Stimulated activated CD4-positive, alpha-beta T cell treated with anti-CD3 and anti-CD28 coated beads, Interleukin-1b, Interleukin-23, amount 100 ng/mL, for 1 hour (primary cell): ENCODE measurements at places on chromosomes 7 and 10.

- DNase-seq, result no peak
Measured at GRCh38 chr10:87654212-87654611, 5.5 kb upstream of the PAPSS2 start.

DNA sequence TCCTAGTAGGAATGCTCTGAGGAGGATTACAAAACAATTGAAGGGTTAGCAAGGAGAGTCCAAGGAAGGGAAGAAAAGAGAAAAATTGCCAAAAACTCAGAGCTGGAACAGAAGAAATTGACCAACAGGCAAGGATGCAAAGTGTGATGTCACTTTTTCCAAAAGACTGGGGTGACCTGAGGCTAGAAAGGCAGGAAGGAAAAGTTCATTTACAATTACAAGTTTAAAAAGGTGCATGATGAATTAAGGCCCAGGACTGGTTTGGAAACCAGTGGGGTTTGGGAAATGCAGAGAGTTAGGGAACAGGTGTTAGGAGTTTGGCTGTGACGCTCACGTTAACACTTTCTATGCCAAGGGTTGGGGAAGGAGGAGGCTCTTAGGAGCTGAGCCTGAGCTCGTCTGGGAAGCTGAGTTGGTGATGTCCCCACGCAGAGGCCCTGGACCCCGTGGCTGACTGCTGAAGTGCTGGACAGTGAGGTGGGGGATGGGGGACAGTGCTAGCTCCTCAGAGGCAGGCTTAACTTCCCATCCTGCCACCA lies 92.6 kb upstream of the PODXL start:
- DNase-seq, result no peak

DNA sequence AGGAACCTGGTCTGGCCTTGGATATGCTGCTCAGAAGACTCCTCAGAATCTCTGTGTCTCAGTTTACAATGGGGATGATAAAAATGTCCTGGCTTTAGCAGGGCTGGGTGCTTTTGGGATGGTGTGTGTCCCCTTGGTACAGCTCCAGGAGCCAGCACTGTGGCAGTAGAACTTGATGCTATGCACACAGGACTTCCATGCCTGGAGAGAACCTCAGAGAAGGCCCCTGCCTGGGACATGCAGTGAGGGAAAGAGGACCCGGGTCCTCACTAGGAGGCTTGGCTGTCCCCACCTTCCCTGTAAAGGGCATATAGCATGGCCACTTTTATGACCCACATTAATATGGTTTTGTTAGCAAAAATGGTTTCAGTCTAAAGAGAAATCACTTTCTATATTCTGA lies 100.5 kb downstream of the GLRX3 start:
- DNase-seq, result no peak

DNA sequence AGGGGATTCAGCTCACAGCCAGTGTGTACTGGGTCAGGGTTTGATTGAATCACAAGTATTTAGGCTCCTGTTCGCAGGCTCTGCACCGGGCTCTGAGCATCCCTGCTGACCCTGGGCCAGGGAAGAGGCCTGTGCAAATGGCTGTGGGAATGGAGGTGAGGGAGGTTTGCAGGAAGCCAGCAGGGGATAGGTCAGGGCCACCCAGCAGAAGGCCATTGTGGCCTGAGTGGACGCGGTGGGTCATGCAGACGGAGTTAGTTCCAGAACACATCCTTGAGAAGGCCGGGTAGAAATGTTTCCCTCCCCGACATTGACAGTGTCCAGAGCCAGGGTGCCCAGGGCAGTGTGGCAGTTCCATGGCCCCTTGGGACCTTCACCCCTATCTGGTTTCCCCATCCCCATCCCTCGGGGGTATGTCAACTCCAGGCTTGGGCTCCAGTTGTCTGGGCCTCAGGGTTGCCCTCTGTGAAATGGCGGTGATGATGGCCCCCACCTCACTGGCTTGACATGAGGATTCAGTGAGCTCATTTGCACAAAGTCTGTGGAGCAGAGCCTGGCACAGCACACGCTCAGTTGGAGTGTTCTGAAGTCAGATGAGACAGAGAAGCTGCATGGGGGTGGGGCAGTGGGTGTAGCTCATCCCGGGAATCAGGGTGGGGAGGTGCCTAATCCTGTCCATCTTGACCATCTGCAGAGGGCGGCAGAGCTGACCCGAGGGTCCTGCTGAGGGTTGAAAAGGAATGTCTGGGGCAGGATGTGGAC lies 107.6 kb downstream of the ADCY1 start:
- no peak for DNase-seq

- DNase-seq, result no peak
Measured at GRCh38 chr7:128794020-128794419, 2.3 kb downstream of the CCDC136 start.

DNA sequence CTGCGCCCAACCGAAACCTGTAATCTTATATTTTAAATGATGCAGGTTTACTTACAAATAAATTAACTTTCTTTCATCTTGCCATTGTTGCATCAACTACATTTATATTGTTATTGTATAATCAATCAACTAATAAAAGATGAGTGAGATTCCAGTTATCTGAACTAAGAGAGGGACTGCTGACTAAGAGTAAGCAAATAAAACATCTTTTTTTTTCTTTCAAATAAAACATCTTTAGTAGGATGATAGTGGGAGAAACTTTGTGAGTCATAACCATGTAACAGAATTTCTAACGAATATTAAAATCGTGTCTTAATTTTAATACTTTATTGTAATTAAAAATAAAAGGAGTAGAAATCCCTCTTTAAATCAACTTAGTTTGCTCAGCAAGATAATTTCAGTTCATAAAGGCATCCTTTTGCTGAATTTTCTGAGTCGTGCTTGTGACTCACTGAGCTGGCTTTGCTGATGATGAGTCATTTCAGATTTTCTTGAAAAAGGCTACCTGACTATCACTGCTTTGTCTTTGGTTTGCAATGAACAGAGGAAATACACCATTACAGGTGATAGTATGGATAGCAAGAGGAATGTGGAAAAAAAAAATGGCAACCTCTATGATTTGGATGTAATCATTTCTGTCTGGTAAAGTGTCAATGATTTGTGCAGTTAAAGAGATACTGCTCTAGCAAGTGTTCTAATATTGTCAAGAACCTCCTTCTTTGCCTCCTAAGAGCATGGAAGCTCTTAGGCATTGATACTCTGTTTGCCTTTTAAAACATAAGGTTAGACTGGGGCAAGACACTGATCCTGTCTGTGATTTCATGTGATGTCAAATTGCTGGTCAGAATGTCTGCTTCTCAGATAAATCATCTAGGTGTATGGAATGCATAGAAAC lies 119.5 kb downstream of the GPR158 start:
- no peak for DNase-seq

DNA sequence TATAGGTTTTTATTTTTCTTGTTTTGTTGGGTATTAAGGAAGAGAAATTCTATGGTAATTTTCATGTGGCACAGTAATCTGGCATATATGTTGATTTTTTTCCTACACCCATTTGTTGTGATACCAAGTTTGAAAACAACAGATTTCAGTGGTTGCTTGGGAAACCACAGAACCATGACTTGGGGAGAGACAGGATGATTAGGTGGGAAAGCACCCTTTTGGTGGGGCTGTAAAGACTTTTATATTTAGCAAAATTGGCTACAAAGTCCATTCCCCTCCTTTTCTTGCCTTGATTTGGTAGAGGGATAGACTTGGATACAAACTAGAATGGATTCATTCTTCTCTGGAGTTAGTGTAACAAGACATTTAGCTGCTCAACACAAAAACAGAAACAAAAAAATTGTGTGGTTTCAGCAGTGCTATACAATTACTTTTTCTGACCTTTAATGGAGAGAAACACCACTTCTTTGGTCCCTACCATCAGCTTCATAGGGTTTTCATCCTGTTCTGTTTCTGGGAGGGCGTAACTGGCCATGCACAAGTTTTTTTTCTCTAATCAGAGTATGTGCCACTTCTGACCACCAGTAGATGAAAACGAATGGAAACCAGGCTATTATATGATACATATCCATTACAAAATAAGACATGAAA lies 52.7 kb downstream of the FIGNL1 start:
- DNase-seq, result no peak

DNA sequence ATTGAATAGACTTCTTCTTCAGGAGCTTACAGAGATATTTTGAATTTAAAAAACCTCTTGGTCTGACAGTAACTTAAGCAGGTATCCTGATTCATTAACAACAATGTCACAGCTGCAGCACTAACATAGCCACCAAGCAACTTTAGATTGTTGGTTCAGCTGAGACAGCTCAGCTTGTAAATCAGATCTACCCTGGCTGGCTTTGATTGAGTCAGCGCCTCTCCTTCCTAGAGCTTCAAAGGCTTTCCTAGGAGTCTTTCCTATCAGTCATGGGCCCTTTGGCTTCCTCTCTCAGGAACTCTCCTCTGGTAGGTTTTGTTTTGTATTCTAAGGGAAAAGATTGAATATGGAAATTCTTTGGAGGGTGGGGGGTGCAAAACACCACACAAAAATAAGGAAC lies 70.7 kb upstream of the STEAP4 start:
- no peak for DNase-seq

GRCh38 chr10:127827354-127828140 lies 65.2 kb downstream of the CLRN3 start:
- DNase-seq, result no peak

- no peak for DNase-seq
Measured at GRCh38 chr10:30968711-30969110, 63.0 kb downstream of the ZNF438 start.

DNA sequence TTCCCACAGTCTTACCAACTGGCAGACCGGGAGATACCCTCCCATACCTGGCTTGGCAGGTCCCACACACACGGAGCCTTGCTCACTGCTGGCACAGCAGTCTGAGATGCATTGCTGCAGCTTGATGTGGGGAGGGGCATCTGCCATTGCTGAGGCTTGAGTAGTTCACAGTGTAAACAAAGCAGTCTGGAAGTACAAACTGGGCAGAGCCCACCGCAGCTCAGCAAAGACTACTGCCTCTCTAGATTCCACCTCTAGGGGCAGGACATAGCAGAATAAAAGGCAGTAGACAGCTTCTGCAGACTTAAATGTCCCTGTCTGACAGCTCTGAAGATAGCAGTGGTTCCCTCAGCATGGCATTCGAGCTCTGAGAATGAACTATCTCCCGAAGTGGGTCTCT lies 69.6 kb upstream of the RELN start:
- no peak for DNase-seq

DNA sequence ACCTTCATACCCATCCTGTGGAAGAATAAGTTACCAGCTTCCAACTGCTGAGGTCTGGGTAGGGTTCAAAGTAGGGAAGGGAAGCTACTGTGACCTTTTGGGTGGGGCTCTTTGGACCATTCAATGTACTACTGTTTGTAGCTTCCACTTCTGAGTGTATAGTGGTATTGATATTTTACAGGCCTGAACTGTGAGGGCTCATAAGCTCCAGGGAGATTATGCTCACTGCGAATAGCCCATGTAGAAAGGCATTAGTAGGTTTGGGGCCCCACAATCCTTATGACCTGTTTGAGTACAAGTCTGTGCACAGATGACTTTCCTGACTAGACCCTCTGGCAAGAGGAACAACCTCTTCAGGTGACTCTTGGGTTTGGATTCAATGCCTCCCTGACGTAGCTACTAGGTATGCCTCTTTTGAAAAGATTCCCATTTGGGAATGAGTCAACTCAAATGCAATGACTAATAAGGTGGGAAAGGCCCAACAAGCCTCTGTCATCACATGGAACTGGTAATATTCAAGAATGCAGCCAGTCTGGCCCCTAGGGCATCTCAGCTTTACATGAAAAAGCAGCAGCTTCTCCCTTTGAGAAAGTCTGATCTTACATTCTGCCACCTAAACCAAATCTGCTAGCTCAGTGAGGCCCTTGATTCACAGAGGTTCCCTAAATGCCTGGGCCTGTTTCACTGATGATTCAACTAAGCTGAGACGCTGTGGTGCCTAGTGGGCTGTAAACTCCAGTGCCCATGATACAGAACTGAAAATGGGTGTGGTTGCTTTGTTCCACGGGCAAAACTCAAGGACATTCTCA lies 79.8 kb downstream of the ABI1 start:
- DNase-seq, result no peak

DNA sequence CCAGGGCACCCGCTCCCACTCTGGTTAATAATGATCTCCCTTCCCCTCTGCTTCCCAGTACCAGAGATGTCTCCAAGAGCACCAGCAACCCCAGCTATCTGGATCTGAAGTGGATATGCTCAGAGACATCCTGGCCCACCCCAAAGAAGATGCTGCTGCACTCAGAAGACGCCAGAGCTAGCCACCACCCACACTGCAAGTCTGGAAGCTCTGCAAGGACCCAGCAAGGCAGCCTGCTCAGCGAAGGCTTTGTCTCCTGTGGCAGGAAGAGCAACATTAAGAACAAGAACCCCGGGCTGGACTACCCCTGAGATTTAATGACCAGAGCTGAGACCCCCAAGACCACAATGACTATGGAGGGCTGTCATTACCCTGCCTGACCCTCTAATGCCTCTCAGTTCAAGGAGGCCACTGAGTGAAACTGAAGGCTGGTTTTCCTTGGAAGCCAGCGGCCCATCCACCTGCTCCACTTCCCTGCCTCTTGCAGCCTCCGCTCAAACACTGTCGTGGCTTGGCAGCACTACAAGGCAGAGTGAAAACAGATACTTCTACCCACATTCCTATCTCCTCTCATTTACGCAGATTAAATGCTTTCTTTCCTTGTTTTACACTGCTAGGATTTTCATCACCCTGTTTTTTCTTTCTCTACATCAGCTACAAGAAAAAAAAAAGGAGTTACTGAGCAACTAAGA lies 202.2 kb downstream of the SNX10 start:
- no peak for DNase-seq

DNA sequence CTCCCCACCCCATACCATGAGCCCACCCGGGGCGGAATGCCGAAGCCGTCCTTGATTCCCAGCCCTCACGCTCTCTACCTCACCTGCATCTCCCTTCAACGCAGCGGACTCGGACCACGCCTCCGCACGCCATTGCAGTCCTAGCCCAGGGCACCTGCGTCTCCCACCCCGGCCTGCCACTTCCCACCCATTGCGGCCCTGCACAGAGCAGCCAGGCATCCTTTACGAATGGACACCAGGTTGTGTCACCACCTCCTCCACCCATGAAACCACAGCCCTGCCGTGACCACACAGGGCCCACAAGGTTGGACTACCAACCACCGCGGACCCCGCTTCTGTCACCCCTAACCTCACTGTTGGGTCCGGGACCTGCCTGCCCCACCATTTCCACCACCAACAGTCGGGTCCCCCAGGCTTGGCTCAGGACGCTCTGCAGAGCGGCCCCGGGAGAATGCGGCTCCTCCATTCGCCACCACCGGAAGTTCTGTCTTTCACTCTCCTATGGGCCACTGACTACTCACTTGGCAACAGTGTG lies 232.5 kb downstream of the MAD1L1 start:
- no peak for DNase-seq

DNA sequence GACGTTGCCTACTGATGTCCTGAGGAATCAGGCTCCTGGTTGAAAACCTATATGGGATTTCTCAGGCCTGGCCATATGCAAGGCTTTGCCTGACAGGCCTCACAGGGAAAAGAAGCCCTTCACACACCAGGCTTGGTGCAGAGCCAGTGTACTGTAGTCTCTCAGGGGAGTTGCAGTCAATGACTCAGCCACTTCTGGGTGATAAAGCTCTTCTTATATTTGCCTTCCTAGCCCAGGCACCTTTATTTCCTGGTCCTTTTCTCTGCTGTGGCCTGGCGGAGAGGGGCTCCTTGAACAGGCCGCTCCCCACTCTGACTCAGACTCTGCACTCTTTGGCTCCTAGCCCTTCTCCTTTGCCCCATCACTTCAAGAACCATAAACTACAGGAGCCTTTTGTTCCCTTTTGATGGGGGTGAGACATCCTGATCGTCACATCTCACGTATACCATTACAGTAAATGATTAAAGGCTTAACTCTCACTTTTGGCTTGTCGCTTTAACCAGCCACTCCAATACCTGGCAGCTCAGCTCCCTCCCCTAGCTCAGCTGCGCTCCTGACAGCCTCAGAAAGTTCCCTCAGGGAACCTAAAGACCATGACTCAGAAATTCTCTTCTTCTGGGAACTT lies 33.5 kb downstream of the DPY19L1 start:
- no peak for DNase-seq
